ENCODE measurements at places on chromosomes 1 and 21.
A peak's percentile ranks its signal among the peaks of the same experiment; 100 is the strongest.

DNA sequence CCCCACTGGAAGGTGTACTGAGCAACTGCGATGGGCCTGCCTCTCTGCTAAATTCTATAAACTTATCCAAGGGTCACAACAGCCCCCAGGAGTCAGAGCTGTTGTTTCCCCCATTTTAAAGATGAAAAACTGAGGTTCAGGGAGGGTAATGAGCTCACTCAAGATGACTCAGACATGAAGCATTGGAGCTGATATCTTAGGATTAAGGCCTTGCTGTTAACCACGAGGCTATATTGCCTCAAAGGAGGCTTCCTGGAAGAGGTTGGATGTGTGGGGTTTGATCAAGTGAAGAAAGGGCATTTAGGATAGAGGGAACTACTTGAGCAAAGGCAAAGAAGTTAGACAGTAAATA is 6.7 kb downstream of the LDLRAP1 start:
- DNase-seq: no peak

DNA sequence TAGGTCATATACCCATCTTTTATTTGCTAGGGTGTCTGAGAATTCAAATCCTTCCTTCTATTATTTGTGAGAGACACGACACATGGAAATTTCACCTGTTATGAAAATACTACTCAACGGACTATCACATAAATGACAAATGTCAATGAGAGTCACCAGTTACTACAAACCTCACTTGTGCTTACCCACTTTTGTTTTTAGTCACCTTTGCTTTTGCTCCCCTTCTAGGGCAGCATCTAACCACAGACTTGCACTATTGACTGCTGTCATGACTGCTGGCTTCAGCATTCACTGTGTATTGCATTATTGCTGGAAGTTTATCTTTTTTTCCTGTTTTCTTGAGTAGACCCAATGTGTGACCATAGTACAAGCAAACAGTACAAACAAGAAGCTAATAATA is 1048.0 kb downstream of the PLA2G4A start:
- no peak for DNase-seq

GRCh38 chr1:39657923-39658485 is 13.9 kb downstream of the NT5C1A start:
- peak; percentile 67 for DNase-seq

DNA sequence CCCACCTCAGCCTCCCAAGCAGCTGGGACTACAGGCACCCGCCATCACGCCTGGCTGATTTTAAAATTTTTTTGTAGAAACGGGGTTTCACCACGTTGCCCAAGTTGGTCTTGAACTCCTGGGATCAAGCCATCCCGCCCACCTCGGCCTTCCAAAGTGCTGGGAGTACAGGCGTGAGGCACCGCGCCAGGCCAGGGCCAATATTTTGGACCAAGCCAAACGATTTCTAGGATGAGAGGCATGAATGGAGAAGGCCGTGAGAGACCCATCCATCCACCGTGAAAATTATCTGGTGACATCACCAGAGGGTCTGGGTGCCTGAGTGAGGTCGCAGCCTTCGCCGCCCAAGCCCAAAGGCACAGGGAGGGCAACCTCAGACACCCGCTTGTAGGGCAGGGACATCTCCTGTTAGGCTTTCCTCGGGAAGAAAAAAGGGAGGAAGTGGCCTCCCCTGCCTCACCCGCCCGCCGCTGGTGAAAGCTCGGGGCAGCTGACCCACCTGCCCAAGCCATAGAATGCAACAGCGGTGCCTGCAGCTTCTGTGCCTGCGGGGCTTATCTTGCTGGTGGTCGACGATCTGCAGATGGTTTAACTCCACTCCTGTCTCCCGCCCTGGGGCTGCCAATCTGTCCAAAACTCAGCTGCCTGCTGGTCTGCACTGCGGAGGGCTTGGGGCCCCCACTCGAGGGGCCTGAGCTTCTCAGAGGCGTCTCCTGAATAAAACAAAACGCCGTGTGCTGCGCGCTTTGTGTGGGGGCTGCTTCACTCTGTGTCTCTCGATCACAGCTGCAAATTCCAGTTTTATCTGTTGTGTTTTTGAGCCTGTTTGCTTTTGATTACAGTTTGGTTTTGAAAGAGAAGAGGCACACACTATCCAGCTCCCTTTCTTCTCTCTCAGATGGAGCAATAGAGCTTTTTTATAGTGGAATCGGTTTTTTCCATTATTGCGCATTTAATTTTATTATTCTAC is 85.8 kb downstream of the MRPS6 start:
- DNase-seq: no peak
